ENCODE measurements at places on chromosomes 16 and 17. TPM values are rescaled to one million over a fixed set of nuclear protein-coding genes. Genes with fewer than 3 reads are reported as not detected.

DNA sequence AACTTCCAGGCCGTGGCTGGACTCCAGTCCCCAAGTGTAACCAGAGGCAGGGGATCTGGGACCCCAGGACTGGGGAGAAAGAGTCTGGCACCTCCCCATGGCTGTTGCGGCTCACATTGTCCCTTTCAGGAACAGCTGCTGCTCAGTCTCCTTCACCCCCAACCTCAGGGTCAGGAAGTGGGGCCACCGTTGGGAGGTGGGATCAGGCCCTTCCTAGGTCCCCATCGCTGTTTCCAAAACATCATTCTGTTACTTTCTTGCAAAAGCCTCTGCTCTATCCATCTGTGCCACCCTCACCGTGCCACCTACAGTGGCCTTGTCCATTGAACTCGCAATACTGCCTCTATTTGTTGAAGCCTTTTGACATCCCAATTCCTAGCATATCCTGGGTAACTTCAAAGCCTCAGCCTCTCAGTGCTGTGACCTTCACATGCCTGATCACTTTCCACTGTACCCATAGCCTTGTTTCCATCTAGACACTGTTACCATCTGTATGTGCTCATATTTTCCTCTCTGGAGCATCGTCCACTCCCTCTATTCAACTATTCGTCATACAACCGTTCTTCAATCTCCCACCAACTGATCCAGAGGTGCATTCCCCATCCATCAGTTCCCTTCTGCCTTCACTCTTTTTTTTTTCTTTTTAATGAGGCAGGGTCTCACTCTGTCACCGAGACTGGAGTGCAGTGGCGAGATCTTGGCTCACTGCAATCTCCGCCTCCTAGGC, 15.0 kb upstream of the SRCIN1 start:
- no peak for DNase-seq

DNA sequence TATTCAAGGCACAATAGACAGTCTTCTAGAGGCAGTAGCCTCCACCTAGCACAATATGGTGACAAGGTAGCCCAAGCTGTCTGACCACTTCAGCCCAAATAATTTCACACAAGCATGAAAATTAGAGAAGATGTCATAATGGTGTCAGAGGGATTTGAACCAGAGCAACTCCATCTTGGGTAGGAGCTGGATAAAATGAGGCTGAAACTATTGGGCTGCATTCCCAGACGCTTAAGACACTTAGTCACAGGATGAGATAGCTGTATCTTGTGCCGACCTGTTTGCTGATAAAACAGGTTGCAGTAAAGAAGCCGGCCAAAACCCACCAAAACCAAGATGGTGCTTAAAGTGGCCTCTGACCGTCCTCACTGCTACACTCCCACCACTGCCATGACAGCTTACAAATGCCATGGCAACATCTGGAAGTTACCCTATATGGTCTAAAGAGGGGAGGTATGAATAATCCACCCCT, 192.6 kb downstream of the CPPED1 start:
- DNase-seq = no peak

DNA sequence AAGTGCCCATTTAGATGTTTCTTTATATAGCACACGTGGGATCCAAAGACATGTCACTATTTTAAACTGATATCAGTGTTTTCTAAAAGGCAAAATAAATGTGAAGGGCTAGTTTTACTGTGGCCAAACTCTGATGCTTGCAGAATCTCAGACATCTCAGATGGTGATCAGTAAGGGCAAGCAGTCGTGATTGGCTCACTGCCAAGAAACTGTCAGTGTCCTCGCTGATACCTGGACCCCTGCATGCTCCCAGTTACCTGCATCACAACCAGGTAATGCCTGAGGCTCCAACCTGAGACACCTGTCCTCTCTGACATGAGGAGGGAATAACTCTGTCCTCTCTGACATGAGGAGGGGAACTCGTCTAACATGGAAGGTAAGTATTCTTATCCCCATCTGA, 114.0 kb downstream of the SPECC1 start:
- no peak for DNase-seq

DNA sequence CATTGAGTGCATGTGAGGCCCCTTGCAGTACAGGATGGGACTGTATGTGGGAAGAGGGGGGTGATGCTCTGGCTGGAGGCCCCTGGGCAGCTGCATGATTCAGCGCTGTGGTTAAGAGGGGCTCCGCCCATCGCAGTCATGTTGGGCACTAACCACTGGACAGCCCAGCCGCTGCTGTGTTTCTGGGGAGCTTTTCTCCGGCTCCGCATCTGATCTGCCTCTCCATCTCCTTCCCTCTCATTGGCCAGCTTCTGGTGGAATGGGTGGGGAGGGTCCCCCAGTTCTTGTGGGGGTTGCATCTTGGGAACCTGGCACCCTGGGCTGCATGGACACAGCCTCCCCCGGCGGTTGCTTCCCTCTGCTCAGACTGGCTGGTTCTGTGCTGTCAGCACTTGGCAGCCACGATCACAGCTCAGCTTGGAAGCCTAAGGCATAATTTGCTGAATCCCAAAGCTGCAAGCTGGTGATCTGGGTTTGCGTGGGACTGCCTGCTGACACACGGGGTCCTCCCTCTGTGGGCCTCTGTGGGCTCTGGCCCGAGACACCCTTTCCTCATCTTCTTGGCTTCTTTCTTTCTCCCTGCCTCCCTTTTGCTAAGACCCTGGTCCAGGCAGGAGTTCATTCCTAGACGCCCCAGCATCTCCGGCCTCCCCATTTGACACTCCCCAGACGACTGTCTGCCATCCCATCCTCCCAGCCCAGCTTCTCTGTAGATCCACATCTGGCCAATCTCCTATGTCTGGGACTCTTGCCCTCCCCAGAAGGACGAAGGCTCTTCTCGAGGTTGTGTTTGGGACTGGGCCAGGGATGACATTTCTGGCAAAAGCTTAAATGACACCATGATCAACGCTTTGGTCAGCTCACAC, 168.3 kb downstream of the SEC14L1 start:
- DNase-seq = no peak

DNA sequence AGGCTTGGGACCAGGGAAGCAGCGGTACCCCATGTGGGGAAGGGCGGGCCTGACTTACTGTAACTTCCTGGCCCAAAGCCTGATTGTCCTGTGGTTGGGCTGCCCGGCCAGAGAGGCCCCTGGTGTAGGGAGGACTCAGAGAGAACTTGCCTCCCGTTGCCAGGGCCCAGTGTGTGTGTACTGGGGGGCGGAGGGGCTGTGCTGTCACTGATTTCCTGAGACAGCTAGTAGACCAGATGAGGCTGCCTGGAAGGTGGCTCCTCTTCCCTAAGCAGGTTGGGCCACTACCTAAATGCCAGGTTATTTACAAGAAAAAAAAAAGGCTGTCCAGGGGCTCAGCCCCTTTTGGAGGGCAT, 16.7 kb downstream of the SOCS3 start:
- DNase-seq = no peak

DNA sequence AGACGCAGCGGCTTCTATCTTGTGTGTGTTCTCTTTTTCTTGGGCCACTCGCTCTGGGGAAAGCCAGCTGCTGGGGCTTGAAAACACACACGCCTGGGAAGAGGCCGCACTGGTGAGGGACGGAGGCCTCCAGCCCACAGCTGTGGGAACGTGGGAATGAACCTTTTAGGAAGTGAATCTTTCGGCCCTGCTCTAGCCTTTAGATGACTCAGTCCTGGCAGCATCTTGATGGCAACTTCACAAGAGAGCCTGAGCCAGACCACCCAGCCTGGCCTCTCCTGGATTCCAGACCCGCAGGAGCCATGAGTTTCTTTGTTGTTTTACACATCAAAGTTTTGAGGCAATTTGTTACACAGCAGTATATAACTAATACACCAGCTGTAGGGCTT, 2.2 kb upstream of the PDPK1 start:
- DNase-seq = peak; percentile 38

DNA sequence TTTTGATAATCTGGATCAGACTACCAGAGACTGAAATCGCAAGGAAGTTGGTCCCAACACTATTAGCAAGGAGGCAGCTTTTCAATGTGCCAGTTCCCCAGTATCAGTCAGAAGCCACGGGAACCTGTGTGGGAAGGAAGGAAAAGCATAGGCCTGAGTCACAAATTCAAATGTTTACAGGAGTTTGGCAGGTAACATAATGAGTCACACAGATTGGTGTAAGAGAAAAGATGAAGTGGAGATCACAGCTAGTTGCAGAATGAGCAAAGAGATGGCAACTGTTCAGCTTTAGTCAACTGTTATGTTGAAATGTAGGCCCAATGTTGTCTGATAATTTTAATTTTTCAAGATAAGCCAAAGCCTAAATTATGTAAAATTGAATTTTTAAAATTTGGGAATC, 28.1 kb upstream of the ITGA2B start:
- no peak for DNase-seq

GRCh38 chr17:70658317-70658716, 489.0 kb downstream of the KCNJ2 start:
- DNase-seq = no peak

The C16orf54 gene
- total RNA-seq = 1.7 TPM

The KCNH6 gene
- total RNA-seq = 0.47 TPM

The SULT1A4 gene
- total RNA-seq = 63.9 TPM

The LGALS9B gene
- 20.3 TPM for total RNA-seq

The PDILT gene
- total RNA-seq = not detected
